ENCODE measurements at places on chromosomes 13 and 19.

DNA sequence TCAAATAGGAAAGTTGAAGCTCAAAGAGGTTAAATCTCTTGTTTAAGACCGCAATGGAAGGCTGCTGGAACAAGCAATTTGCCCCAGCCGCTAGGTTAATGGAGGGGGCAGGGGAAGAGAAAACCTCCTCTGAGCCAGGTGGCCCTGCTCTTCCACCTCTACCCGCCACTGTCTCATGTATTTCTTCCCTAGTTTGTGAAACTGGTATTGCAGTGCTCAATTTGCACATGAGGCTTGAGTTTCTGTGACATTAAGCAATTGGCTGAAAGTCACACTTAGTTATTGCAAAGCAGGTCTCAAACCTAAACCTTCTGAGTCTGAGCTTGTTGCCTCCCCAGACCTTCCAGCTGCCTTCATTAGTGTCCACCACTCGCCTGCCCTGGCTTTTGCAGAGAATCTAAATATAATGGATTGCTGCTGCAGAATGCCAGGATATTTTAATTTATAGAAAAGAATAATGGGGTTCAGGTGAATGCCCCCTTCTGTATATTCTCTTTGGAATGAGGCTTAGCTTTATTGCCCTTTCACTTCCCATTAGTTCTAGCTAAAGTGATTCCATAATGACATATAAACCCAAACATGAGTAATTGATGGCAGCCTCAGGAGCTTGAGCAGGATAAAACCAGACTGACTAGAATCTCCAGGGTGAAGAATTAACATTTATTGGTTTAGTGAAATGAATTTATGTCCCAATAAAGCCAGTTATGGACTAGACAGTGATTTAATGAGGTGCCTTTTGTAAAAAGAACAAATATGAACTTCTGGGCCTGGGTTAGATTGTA, 27.0 kb upstream of the OLFM4 start:
- DNase-seq: no peak

GRCh38 chr19:3723883-3724282, 15.7 kb downstream of the TJP3 start:
- no peak for DNase-seq

DNA sequence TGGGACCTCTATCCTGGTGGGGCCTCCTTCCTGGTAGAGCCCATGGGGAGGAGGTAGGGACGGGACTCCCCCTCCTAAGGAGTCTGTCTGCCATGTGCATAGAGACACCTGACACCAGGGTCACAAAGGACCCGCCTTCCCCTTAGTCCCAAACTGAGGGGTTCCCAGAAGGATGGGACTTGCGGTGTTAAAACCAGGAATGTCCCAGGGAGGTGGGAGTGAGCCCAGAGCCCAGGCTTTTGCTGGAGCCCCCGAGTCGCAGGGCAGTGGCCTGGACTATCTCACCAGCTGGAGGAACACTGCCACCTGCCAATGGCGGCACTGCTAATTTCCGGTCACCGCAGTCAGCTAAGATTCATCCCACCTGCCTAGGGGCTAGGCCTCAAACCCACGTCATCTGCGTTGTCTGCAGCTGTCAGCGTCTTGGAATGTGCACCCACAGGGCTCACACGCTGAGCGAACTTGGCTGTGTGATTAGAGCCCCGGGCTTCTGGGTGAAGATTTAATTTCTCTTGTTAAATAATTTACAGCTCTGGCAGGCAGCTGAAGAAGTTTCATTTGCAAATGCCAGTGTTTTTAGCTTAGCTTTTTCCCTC, 31.9 kb upstream of the ATP11A start:
- no peak for DNase-seq

DNA sequence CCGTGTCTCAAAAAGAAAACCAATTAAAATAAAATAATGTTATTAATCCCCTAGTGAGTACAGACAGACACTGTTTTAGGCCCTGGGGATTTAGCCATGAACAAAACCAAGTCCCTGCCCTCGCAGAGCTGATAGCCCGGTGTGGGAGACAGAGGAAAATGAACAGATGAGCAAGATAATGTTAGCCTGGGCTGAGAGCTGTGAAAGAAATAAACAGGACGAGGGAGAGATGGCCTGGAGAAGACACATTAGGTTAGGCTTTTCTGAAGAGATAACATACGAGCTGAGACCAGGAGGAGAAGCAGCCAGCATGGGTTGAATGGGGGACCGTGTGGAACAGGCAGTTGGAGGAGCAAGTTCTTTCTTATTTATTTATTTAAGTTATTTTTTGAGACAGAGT, 9.0 kb downstream of the RELB start:
- no peak for DNase-seq

DNA sequence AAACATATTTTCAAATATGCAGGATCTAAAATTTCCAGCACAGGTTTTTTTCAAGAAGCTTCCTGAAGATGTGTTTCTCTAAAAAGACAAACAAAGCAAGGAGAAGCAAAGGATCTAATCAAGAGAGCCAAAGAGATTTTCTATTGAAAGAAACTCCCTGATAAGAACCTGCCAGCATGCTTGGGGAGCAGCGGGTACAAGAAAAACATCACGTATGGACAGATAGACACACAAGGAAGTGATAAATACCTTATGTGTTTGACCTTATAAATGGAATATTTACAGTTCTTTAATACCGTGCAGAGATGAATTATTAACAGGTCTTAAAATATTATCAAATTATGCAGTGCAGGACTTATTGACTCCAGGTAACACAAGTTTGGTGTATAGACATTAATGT, 562.1 kb downstream of the DACH1 start:
- no peak for DNase-seq

- DNase-seq: no peak
These were observed 31.5 kb upstream of the MIER2 start for GRCh38 chr19:376111-376470.

DNA sequence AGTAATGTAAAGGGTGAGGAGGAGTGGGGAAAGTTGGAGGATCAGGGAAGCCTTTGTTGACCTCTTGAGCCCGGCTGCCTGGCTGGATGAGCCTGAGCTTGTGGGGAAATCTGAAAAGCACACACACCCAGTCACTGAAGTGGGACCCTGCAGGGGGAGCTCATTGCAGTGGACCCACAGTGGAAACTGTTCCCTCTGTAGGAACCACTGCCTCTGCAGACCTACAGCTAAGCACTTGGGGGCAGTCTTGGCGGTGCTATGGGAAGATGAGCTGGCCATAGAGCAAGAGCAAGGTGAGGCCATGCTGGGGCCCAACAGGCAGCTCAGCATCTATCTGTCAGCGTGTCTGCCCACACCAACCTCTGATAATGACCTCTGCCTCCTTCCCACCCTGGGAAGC, 294.8 kb downstream of the TSHZ3 start:
- peak; percentile 32 for DNase-seq

DNA sequence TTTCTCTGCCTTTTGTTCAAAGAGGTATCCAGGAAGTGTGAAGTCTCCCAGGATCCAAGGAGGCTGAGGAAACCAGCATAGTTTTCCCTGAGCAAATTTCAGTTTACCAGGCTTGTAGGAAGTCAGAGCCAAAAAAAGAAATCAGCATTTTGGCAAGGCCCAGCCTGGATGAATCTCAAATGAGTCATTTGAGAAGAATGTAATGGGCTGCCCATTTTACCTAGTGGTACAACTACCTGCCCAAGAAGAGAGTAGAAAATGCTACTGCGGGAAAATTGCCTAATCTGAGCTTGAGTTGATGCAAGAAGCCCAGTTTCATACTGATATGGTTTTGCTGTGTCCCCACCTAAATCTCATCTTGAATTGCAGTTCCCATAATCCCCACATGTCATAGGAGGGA, 284.1 kb upstream of the ZNF507 start:
- DNase-seq: no peak

DNA sequence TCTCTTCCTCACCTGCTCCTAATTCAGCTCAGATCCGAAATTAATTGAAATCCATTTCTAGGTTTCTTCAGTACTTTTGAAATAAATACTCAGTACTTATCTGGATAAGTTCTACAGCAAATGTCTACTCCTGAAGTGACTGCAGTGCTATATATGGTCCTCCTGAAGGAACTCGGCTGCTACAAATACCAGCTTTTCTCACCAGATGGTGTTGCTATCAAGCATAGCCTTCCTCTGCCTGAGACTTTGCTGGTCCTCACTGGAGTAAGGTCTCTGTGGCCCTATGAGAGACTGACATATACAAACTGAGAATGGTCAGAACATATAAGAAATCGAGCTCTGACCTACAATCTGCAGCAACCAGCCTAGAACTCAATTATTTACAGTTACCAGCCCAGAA, 161.6 kb downstream of the NDFIP2 start:
- no peak for DNase-seq

DNA sequence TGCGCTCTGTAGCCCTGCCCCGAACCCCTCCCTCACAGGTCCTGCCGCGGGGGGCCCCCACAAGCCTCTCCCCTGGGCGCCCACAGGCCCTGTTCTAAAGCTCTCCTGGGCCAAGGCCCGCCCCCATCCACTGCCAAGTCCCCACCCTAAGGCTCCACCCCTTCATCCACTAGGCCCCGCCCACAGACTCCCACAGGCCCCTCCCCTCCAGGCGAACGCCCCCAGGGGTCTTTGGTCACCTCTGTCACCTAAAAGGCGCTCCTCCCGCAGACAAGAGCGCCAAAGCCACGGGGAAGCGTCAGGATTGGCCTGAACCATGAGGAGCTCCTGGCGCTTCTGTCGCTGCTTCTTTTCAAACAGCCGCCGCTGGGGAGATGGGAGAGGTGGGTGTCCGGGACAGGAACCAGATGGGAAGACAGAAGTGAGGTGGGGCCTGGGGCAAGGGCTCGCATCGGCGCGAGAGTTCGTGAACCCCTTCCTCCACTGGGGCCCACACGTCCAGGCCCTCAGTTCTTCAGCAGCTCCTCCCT, 2.3 kb downstream of the TULP2 start:
- DNase-seq: no peak

DNA sequence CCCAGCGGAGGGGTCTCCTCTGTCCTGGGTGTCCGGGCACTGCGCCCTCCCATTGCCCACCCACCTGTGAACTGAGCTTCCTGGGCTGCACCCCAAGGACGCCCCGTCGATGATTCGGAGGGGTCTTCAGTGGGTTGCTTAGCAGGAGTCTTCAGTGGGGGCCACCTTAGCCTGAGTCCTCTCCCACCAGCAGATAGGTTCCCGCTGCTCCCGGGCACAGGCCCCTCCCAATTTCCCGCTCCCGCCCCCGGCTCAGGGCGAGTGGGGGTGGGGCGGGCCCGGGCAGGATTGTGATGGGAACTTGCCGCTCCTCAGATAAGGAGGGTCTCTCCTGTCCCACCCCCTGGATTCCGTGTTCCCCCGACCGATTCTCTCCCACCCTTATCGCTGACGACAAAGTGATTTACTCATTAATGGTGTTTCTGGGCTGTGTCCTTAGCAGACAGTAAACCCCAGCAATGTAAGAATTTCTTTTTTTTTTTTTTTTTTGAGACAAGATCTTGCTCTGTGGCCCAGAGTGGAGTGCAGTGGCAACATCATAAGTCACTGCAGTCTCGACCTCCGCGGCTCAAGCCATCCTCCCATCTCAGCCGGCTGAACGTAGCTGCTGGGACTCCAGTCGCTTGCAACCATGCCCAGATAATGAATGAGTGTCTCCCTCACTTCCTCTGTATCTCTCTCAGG, 655 bp upstream of the S1PR5 start:
- no peak for DNase-seq

GRCh38 chr13:97308735-97309429, 86.7 kb downstream of the MBNL2 start:
- DNase-seq: no peak

- peak; percentile 26 for DNase-seq
These were observed 88.3 kb downstream of the DHRS12 start for GRCh38 chr13:51715613-51716012.

GRCh38 chr13:27534981-27535380, 84.6 kb upstream of the MTIF3 start:
- DNase-seq: no peak

- no peak for DNase-seq
These were observed 114.1 kb downstream of the TNFSF13B start for GRCh38 chr13:108383667-108384066.

DNA sequence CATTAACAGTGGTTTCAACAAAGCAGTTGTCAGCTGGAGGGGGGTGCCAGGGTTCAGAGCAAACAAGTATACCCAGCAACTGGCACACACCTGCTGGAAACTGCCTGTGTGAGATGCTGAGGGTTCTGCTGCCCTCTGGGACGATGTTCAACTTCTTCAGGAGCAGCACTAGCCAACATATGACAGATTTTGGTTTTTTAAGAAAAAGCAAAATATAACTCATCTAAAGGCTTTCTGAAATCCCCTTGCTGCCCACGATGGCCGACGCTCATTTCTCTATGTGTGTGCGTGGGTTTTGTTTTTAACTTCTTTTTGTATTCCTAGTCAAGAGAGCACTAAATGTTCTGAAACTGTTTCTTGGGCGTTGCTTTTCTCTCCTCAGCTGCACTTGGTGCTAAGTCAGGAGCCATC, 79.9 kb downstream of the MRPL57 start:
- DNase-seq: no peak

DNA sequence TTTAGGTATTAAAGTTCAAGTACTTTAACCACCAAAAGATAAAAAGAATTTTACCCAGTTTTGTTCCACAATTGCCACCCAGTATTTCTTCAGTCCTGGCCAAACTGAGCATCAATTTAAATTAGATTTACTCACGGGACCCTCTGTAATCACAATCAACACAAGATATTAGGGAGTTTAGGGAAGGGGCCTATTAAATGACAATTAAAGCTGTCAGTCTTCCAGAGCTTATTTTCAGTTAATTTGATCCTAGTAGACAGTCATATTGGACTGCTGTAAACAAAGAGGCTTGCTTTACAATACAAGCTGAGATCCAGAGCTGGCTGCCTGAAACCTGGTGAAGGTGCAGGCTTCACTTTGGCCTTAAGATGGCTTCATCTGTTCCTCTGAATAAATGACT, 321.2 kb upstream of the NBEA start:
- no peak for DNase-seq

DNA sequence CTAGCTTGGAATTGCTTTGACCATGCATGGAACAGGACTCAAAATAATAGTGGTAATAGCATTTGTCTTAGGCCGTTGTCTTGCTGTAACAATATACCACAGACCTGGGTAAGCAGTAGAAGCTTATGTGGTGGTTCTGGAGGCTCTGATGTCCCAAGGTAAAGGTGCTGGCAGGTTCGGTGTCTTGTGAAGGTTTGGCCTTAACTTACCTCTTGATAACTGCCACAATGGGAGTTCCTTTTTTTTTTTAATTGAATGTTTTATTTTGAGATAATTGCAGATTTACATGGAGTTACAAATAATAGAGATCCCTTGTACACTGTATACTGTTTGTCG, 5.8 kb downstream of the RPL21 start:
- no peak for DNase-seq

DNA sequence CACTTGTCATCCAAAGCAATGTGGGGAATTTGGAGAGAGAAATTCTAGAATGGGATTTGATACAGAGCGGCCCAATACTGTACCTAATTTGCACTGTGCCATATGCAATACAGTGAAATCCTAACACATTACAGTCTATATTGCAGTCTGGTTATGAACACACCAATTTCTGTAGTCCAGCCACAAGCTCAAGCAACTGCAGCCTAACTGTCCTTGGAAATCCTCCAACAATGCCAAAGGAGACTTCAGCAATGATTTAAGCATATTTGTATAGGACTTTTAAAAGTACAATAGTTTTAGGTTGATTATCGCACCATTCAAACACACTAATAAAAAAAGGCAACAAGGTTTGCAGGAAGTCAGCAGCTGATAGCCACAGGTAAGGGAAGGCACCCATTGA, 17.3 kb downstream of the DIAPH3 start:
- no peak for DNase-seq
